ENCODE measurements at places on chromosomes 11 and 22. TPM values are rescaled to one million over a fixed set of nuclear protein-coding genes. Genes with fewer than 3 reads are reported as not detected.
A peak's percentile ranks its signal among the peaks of the same experiment; 100 is the strongest.

DNA sequence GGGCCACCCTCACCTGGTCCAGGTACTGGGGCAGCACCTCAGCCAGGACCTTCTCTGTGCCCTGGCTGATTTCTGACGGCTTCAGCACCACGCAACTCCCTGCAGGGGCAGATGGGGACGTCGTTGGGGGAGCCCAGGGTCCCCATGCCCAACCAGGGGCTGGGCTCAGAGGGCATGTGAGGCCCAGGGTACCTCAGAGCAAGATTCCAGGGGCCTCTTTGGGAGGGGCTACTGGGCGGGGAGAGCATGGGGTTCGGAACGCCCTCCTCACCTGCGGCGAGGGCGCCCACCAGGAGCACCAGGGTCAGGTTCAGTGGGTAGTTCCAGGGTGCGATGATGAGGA is 8.1 kb downstream of the ALDH3B2 start:
- DNase-seq: no peak

GRCh38 chr11:2091112-2091746 is 48.0 kb downstream of the IGF2 start:
- no peak for DNase-seq

BCO2 gene
- 44.7 TPM for total RNA-seq

DNA sequence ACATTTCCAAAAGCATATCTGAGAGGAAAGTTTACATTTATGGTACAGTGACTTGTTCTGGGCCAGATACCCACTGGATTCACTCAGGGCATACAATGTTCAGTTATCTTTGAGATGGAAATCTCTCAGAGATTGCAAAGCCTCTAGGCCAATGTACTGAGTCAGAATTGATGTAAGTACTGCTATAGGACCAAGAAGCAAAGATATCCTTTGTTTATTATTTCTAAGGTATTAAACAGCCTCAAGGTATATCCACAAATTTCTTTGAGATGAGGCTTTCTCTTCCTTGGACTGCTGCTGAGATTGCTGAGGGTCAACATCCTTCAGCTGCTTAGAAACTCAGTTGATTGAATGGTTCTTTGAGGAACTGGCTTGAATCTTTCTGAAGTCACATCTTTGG is 484.0 kb downstream of the METTL15 start:
- no peak for DNase-seq

PPP6R3 gene
- total RNA-seq: 95.2 TPM

- DNase-seq: no peak
Observed at GRCh38 chr22:19802001-19802893, 41.7 kb downstream of the TBX1 start.

DNA sequence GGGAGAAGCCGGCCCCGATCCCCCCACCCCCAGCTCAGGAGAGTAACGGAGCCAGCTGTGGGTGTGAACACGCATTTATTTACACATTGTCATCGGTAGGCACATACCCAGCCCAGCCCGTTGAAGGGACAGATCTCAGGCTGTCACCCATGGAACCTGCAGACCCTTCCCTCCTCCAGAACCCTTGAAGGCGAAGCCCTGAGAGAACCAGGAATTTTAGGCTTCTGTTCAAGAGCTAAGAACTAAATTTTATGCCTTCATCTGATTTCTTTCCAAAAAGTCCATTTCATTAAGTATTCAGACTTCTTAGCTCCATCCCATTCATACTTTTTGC is 379 bp upstream of the BRMS1 start:
- DNase-seq: no peak

- DNase-seq: peak; percentile 66
Observed at GRCh38 chr11:58616594-58616993, 5.9 kb upstream of the CNTF start.

DNA sequence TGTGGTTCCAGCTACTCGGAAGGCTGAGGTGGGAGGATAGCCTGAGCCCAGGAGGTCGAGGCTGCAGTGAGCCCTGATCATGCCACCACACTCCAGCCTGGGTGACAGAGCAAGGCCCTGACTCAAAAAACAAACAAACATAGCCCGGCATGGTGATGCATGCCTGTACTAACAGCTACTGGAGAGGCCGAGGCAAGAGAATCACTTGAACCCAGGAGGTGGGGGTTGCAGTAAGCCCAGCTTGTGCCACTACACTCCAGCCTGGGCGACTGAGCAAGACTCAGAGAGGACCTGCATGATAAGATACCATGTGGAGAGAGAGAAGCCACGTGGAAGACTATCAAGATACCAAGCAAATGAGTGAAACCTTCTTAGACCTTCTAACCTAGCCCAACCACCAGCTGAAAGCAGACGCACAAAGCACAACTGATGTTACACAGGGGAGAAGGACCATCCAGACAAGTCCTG is 36.1 kb downstream of the AMBRA1 start:
- DNase-seq: no peak

CCDC15 gene
- total RNA-seq: not detected

DNA sequence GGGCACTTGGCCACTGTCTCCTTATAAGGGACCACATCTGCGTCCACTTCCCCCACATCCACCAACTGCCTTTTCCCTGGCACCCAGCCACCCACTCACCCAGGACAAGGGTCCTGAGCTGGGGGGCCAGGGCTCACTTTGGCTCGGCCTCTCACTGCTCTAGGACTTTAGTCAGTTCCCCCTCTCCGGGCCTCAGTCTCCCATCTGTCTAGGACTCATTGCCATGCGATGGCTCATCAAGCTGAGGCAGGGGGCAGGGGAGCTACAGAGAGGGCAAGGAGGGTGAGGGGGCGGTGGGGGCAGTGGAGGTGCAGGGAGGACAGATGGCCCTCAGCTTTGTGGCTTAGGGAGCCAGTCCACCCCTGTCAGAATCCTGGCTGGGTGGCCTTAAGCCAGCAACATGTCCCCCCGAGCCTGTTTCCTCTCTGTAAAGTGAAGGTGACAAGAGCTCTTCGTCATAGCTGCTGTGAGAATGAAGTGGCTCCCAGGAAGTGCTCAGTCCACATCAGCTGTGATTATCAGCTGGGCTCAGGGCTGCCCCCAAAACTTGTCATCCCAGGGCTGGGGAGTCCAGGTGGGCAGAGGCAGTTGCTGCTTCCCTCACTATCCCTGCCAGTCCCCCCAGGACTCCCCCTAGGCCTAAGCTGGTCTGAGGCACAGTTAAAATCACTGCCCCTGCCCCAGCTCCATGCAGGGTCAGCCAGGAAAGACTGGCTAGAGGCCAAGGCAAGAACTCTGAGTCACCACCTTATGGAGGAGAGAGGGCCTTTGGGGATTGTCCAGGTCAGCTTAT is 14.9 kb downstream of the RAC2 start:
- DNase-seq: no peak

DNA sequence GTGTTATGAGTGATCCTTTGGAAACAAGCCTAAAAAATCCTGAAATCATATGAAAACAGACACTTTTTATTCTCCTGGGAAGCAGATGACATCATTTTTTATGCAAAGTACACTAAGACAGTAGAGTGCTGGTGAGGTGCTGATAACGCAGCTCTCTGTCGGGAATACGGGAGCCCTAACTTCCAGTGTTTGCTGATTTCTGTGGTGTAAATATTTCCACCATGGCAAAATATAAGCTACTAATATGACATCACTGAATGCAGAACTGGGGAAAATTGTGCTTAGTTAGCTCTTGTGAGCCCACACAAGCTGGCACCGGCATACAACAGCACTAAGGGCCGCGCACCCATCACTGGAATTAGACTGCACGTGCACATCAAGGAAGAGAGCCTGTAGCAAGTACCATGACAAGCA is 82.6 kb downstream of the FAM76B start:
- no peak for DNase-seq

- no peak for DNase-seq
Observed at GRCh38 chr11:116710001-116710674, 62.6 kb downstream of the BUD13 start.

MFRP gene
- not detected for total RNA-seq

DNA sequence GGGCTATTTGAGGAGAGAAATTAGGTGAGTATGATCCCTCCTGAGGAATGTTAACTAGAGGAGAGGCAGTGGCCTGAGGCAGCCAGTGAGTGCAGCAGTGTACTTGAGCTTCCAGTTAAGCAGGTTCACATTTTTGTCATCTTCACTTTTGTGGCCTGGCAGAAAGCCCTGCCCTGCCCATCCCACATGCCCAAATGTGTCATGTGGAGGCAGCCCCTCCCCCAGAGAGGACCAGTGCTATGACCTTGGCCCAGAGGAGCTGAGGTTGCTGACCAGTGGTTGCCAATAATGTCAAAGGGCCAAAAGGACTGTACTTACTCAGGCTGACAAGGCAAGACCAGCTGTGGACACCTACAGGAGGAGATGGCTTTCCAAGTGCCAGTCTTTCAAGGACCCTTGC is 17.6 kb upstream of the GRK2 start:
- no peak for DNase-seq

ROBO4 gene
- 21.6 TPM for total RNA-seq

- DNase-seq: no peak
Observed at GRCh38 chr11:28058333-28058732, 49.6 kb downstream of the KIF18A start.

GRCh38 chr11:6799402-6799801 is at the start of gene OR6A2:
OR6A2 (minus strand) TSS chr11:6799689; CDS start chr11:6795708, 3,981 bp downstream.
- no peak for DNase-seq

GRM5 gene
- total RNA-seq: not detected

TYR gene
- not detected for total RNA-seq

GRCh38 chr22:33272180-33272579 is 214.0 kb upstream of the SYN3 start:
- no peak for DNase-seq

DNA sequence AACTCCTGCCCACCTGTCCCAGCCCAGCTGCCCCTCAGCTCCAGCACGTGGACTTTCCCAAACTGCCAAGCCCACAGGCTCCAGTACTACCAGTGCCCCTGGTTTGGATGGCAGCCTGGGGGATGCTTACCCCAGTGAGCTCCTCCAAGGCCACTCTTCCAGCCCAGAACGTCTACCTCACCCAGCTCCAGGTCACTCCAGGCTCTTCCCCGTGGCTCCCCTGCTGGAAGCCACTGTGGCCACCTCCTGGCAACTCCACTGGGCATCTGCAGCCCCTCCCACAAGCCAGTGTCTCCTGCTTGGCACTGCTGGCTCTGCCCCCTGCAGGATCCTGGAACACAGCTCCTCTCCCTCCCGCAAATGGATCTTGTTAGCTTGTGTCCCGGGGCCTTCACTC is 29.3 kb downstream of the LMO1 start:
- DNase-seq: no peak

- no peak for DNase-seq
Observed at GRCh38 chr11:26677566-26677965, 44.3 kb downstream of the SLC5A12 start.

- no peak for DNase-seq
Observed at GRCh38 chr11:28077521-28077920, 30.4 kb downstream of the KIF18A start.

Data from right atrium auricular region (tissue), 2 donors.